ENCODE measurements at places on chromosomes 1 and 21.
A peak's percentile ranks its signal among the peaks of the same experiment; 100 is the strongest.

- no peak for DNase-seq
These were observed 67.4 kb upstream of the PODN start for GRCh38 chr1:52994656-52995055.

DNA sequence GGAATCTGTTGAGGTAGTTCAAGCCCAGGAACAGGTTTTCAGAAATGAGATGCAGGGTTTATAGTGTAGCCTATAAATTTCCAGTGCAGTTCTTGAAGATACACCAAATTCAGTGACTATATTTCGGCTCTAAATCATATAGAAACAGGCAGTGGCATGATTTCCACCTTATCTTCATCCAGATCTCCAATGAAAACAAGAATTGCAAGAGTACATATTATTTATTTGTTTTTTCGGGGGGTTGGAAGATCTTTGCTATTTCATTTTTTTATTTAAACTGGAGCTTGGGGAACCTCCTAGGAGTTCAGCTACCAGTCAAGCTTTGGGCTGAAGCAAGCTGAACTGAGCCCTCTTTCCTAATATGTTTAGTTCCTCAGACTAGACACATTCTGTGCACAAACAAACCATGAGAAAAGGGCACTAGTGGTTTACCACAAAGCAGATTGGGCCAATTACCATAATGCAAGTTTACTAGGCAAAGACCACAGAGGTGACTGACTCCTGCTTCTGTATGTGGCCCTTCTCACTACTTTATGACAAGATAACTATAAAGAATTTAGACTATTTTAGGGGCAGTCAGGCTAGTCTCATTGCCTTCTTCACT lies 68.5 kb downstream of the RGS2 start:
- DNase-seq: no peak

GRCh38 chr1:8412183-8412831 lies 94.4 kb downstream of the SLC45A1 start:
- no peak for DNase-seq

DNA sequence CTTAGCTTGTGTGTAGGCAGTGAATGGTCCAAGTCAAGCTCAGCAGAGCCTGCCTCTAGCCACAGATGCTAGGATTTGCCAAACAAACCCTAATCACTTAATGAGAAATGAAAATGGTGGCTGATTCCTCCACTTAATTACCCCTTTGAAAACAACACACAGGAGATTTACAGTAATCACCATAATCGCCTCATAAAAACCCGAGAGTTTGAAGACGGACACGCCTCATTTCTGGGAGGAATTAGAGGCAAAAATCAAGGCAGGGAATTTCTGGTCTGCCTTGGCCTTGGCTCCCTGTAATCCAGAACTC lies 16.3 kb upstream of the FOXE3 start:
- DNase-seq: peak; percentile 92

GRCh38 chr1:210616356-210616755 lies 287.7 kb downstream of the HHAT start:
- no peak for DNase-seq

Measured in NCI-H82 (cell line).